ENCODE measurements at places on chromosomes 6 and 20.

GRCh38 chr20:46694484-46694883 is 5.2 kb upstream of the TP53RK start:
- no peak for DNase-seq

GRCh38 chr6:166637812-166638572 is 10.9 kb upstream of the RPS6KA2 start:
- DNase-seq = no peak

DNA sequence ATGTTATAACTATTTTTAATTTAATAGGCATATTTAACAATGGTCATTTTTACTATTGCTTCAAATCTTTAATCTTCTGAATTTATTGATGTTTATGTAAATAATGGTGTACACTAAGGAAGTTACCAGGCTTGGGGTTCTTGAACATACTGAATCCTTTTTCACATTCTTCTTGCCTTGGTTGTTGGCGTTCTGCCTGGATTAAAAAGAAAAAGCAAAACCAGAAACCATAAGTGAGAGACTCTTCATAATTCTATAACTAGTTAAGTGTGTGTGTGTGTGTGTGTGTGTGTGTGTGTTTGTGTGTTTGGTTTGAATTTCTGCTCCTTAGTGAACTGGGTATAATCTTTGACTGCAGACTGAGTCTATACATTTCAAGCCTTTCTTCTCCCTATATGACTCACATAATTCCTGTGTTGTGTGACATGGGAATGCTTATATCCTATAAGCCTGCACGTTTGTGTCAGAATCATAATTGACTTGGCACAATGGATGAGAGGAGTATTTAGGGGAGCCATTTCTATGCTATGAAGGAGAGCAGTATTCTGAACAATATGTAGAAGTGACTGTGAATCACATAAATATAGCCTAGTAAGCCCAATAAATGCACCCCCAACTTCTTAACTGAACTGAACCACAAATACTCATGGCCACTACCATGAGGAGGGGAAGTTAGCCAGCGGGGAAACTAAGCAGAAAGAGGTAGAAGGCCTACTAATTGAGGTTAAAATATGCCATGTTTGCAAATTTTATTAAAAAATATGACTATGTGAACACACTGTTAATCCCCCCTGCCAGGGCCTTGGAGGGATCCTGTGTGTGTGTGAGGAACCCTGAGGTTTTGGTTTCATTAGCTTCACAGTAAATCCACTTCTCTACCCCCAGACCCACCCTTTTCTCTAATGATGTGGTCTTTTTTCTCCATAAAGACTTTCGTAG is 425.5 kb downstream of the BCKDHB start:
- no peak for DNase-seq

GRCh38 chr6:43942616-43943015 is 172.6 kb downstream of the VEGFA start:
- DNase-seq = no peak

- DNase-seq = no peak
These were observed 2.2 kb upstream of the EPB41L2 start for GRCh38 chr6:131065112-131065823.

- DNase-seq = no peak
These were observed 185.8 kb downstream of the TTLL2 start for GRCh38 chr6:167510648-167511047.

DNA sequence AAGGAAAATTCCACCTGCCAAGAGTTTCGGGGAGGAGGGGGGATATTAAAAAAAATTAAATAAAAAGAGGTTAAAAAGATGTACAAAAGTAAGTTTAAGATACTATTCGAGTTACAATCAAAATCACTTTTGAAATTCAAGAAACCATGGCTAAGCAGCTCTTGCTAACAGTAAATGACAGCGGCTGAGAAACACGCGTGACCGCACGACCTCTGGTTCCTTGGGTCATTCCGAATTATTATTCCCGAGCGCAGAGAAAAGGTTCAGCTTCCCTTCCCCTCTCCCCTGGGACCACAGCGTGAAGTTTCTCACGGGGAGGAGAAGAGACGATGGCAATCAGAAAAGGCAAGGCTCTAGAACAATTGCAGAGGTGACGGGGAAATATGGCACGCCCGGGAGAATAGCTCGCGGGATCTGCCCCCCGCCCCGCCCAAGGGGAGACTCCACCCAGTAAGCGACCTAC is 496 bp downstream of the TMEM242 start:
- peak; percentile 68 for DNase-seq

GRCh38 chr6:69867639-69867976 is 1.3 kb downstream of the COL19A1 start:
- DNase-seq = no peak

DNA sequence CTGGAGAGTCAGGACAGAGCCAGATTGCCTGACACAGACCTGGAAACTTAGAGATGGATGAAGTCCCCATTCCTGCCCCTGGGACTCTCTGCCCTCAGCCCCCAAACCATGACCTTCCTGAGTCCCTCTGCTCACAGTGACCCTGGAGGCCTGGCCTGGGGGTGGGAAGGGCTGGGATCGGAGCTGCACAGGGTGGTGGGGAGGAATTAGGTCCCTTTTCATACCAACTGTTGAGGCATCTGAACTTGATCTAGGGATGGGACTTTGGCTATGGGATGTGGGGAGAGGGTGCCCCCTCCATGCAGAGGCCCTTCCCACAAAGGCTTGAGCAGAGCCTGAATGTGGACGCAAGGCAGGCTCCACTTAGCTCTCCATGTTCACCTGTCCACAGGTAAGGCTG is 144.1 kb downstream of the MRPL14 start:
- no peak for DNase-seq

DNA sequence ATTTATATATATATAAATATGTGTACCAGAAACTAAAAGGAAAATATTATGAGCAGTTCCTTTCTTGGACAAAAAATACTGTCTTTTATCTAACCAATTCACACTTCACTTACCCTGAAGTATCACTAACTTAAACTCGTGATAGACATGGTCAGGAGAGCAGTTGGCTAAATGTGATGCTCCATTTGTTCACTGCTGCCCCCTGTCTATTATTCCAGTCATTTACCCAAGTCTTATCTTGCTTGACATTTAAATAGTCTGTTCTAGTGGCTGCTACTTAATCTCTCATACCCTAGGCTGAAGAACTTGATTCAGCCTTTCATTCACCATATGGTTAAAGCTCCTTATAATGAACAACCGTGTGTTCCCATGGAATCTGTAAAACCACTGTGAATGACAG is 789.6 kb upstream of the EYS start:
- DNase-seq = no peak

DNA sequence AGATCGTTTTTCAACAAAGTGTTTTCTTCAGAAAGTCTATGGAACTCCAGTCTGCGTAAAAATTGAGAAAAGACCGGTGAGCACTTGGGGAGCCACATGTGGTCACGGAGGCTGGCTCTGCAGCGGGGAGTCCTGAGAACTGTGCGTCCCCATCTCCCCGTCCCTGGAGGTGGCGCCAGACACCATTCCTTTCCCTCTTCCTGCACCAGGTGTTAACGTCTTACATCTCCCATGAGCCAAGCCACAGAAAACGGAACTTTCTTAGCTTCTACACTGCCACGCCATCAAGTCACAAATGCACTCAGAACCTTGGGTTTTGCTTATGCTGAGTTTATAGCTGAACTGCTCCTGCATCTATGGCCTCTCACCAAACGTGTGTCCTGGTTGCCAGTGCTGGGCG is 62.6 kb downstream of the GINS1 start:
- peak; percentile 55 for DNase-seq

GRCh38 chr20:49594143-49594930 is 26.4 kb upstream of the PTGIS start:
- DNase-seq = no peak
